ENCODE measurements at places on chromosomes 13 and 19.

DNA sequence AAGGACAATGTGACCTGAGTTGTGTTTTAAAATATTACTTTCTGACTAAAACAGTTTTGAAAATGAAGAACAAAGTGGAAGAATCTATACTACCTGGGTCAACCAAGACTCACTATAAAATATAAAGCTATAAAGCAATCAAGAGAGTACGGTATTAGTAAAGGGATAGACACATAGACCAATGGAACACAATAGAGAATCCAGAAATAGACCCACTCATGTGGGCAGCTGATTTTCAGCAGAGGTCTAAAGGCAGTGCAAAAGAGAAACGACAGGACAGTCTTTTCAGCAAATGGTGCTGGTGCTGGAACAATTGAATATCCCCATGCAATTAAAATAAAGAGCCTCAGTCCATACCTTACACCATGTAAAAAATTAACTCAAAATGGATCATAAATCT is 224.7 kb downstream of the RGCC start:
- no peak for DNase-seq

DNA sequence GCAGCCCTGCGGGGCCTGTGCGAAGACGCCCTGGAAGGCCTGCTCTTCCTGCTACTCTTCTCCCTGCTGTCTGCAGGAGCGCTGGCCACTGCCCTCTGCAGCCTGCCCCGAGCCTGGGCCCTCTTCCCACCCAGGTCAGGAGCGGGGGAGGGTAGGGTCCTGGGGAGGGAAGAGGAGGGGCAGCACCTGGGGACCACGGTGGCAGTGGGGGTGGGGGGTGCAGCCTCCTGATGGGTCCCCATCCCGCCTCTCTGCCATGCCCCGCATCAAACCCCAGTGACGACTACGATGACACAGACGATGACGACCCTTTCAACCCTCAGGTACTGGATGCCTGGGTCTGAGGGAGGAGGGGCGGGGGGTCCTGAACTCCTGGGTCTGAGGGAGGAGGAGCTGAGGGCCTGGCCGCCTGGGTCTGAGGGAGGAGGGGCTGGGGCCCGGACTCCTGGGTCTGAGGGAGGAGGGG is 13.4 kb upstream of the LENG8 start:
- no peak for DNase-seq

GRCh38 chr13:43159026-43159461 is 135.7 kb downstream of the DNAJC15 start:
- DNase-seq, result no peak

- DNase-seq, result no peak
These were observed at the start of gene C19orf38 for GRCh38 chr19:10848230-10848856. C19orf38 (plus strand) TSS chr19:10848415; CDS start chr19:10848509, 94 bp downstream.

All from occipital lobe (tissue), 3 donors.